ENCODE measurements at places on chromosomes 11 and 22.

DNA sequence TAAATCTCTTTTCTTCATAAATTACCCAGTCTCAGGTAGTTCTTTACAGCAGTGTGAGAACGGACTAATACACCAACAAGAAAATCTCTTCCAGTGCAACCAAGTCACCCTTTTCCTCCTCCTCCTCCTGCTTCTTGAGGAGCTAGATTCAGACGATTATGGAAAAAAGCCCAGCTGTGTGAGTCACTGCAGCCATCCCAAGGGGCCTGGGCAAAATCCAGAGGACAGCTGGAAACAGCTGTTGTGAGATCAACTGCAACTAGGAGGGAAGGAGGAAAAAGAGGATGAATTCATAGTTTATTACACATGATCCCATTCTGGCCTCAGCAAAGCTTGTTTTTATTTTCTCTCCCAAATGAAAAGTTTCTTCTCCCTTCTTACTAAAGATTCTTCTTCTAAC lies 32.9 kb downstream of the RBFOX2 start:
- no peak for DNase-seq

DNA sequence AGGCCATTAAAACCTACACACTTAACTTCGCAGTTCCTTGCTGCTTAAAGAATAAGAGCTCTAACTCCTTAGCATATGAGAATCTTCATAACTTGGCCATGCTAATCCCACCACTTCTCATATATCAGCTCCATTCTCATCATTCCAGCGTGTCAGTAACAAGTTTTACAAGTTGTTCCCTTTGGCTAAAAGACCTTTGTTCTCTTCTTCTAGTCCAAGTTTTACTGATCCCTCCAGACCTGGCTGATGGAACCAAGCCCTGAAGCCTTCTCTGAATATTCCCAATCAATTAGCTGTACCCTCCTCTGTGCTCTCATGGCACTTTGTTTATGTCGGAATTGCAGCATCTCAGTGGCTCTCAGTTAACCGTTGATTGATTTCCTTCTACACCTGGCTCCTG lies 35.8 kb downstream of the GAB2 start:
- no peak for DNase-seq

DNA sequence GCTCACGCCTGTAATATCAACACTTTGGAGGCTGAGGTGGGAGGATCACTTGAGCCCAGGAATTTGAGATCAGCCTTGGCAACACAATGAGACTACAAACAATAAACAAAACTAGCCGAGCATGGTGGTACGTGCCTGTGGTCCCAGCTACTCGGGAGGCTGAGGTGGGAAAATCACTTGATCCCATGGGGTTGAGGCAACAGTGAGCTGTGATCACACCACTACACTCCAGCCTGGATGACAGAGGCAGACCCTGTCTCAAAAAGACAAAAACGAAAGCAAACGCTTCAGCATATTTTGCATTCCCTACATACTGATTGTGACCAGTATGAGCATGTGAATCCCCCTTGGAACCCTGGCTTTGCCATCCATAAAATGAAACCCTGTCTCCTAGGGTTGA lies 33.9 kb upstream of the MN1 start:
- no peak for DNase-seq

- no peak for DNase-seq
Observed at GRCh38 chr11:27022659-27023251, 17.9 kb upstream of the BBOX1 start.

GRCh38 chr11:77374108-77374507 lies 72.6 kb upstream of the GDPD4 start:
- DNase-seq = no peak

- peak; percentile 36 for DNase-seq
Observed at GRCh38 chr11:111540114-111540936, at the start of gene LAYN. TSS of gene LAYN (plus strand) at chr11:111540720. CDS start at chr11:111540844, 124 bp downstream.

- DNase-seq = no peak
Observed at GRCh38 chr11:16322190-16322589, 34.2 kb downstream of the SOX6 start.

GRCh38 chr22:31055635-31056159 lies 25.4 kb upstream of the SMTN start:
- no peak for DNase-seq

- DNase-seq = no peak
Observed at GRCh38 chr22:37146507-37147180, 3.1 kb downstream of the IL2RB start.

GRCh38 chr11:61460474-61460881 lies 30.6 kb downstream of the SDHAF2 start:
- DNase-seq = no peak

DNA sequence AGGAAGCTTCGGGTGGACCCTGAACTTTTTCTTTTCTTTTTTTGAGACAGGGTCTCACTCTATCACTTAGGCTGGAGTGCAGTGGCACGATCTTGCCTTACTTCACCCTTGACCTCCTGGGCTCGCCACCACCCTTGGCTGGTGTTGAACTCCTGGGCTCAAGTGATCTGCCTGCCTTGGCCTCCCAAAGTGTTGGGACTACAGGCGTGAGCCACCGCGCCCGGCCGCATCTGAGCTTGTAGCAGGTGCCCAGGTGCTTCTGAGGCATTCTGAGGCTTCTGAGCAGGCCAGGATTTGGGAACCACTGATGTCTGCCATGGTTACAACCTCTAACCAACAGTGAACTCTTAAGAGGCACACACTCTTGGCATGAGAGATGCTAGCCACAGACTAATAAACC lies 5.1 kb downstream of the USP35 start:
- DNase-seq = no peak

- no peak for DNase-seq
Observed at GRCh38 chr11:126165311-126165720, 46.1 kb downstream of the RPUSD4 start.

- DNase-seq = no peak
Observed at GRCh38 chr22:24025475-24025874, 14.4 kb downstream of the CABIN1 start.

DNA sequence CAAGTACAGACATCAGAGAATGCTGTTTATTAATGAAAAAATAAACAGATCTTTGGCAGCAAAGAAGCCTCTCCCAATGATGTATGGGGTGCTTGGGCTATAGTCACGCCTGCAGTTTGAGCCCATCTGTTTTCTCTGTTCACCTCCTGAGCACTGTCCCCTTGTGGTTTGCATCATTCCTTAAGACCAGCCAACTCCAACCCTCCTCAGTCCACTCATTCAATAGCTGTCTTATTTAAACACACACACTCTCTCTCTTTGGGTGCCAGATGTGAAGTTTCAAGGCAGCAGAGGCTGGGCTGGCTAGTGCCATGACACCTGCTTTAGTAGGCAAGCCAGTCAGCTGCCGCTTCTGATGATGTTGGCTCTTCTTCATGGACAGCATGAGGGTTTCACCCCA lies 58.1 kb downstream of the POLD3 start:
- no peak for DNase-seq

DNA sequence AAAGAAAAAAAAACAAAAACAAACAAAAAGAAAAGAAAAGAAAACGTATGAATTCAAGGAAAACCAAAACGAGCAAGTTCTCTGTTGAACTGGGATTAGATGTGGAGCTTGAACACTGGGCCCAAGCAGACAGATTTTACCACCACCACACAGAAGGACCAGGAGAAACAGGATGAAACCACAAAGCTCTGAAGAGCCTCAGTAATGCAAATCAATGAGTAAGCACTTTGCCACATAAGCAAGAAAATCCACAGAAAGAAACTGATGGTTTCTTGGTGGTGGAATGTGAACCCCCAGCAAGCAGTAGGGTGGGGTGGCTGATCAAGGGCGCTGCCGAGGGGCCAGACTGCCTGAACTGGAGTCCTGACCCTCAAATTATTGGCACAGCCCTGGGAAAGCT lies 50.9 kb upstream of the NFRKB start:
- DNase-seq = no peak

DNA sequence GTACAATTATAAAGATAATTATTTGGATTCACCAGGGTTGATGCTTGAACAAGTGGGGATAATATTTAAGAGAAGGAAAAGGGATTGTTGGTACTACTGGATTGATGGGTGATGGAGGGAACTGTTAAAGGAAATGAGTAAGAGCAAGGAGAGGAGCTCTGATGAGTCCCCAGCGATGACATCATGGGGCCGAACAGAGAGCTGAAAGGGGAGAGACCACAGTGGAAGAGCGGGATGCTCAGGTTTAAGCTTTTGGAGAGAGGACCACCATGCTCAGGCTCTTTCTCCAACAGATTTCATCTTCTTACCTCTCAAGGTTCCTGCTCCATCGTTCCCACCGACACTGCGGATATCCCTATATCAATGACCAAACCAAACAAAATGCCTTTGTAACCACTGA lies 568.7 kb downstream of the ETS1 start:
- DNase-seq = no peak

- DNase-seq = no peak
Observed at GRCh38 chr11:6437993-6438392, 2.8 kb downstream of the HPX start.

DNA sequence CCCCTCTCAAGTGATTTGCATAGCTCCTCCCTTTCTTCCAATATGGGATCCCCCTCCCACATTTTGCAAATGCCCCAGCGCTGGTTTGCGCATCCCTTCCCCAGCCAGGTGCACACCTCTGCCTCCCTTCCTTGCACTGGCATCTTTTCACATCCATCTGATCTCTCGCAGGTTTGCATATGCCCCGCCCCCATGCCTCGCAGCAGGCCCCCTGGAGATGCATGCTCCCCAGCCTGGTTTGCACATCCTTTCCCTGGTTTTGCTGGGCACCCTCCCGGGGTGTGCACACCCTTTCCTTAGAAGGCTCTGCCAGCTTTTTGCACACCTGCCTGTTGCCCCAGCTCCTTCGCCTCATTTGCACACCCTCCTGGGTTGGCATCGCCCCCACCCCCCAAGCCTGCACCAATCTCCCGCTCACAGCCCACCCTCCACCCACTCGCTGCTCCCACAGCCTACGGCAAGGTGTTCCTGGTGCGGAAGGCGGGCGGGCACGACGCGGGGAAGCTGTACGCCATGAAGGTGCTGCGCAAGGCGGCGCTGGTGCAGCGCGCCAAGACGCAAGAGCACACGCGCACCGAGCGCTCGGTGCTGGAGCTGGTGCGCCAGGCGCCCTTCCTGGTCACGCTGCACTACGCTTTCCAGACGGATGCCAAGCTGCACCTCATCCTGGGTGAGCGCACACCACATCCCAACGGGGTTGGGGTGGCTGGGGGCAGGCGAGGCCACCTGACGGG lies 917 bp downstream of the RPS6KA4 start:
- peak; percentile 13 for DNase-seq

GRCh38 chr11:42462558-42463310 lies 849.1 kb upstream of the API5 start:
- no peak for DNase-seq

DNA sequence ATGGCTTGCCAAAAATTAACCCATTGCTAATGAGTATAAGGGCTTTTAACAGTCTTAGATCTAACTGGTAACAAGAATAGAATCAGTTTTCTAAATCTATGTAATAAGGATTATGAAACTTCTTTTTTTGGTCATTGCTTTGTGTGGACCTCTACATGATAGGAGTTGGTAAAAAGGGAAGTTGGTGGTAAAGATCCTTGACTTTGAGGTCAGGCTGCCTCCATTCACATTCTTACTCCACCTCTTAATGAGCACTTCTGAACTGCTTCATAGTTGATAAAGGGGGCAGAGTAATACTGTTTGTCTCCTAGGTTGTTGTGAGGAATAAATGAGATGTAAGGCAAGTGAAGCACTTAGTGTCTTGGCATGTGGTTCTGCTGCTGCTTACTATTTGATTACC lies 10.6 kb downstream of the EIF3M start:
- DNase-seq = no peak

DNA sequence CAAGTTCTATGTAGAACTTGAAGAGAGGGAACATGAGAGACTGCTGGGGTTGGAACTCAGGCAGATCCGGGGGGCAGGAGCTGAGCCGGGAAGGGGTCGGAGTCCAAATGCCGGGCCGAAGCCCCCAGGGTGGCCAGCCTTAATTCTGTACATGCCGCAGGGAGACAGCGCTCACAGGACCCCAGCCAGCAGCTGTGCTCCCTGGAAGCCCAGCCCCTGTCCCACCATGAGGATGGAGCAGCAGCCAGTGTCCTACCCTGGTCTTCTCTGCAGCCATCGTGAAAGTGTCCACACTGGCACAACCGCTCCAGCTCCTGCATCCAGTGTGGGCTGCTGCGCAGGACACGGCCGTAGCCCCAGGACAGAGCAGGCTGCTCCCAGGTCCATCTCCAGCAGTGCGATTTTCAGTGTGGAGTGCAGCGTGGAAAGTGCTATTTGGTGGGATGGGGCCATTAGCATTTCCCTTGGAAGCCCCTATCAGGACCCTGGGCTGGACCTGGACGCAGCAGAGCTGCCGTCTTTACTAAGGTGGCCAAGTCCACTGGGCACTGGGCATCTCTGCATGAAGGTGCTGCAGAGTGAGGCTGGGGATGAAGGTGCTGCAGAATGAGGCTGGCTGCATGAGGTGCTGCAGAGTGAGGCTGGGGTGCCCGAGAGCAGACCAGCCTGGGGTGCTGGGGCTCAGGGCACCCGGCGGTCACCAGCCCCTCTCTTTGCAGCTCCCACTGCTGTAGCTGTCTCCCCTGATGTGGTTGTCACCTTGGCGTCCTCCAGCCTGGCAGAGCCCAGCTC lies 737.4 kb downstream of the BRD1 start:
- no peak for DNase-seq

- DNase-seq = no peak
Observed at GRCh38 chr11:79508461-79508860, 67.6 kb upstream of the TENM4 start.

- DNase-seq = no peak
Observed at GRCh38 chr22:19809741-19810140, 44.9 kb downstream of the GNB1L start.

GRCh38 chr11:87353771-87354345 lies 316.1 kb downstream of the TMEM135 start:
- no peak for DNase-seq

- no peak for DNase-seq
Observed at GRCh38 chr11:100676901-100677300, 10.2 kb upstream of the ARHGAP42 start.

GRCh38 chr11:65468874-65469333 lies 29.9 kb upstream of the MALAT1 start:
- peak; percentile 11 for DNase-seq

DNA sequence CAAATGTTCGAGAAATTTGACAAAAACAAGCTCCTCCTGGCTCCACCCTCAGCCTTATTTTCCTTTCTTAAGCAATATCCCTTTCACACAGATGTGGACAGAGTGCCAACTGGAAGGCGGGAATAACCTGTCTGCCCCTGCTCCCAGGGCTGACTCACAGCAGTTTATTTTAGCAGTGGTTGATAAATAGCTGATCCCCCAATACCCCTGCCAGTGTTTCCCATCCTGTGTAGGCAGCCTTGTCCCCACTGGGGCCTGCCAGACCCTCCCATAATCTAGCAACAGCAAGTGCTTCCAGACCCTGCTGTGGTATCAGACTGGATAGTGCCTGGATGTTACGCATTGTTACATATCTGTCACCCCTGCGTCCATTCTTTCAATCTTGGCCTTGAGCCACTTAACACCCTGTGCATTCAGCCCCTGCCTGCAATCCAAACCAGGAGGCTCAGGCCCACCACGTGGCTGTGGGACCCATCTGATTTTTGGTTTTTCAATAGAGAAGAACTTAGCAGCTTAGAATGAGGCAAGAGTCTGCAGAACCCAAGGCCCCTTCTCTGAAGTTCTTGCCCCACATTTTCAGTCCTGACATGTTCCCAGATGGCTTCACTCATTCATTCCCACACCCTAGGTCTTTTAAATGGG lies 53.7 kb downstream of the PARVA start:
- no peak for DNase-seq

GRCh38 chr11:134460062-134460561 lies 48.1 kb upstream of the B3GAT1 start:
- no peak for DNase-seq

- DNase-seq = no peak
Observed at GRCh38 chr11:22371160-22371559, 33.0 kb downstream of the SLC17A6 start.

GRCh38 chr22:29661336-29661735 lies 57.9 kb downstream of the NF2 start:
- no peak for DNase-seq
